CD4-positive, alpha-beta T cell treated with Interleukin-17A for 4 hours (primary cell): ENCODE measurements at places on chromosomes 2 and 18.

GRCh38 chr2:161113693-161114575, 46.3 kb upstream of the TANK start:
- no peak for DNase-seq

DNA sequence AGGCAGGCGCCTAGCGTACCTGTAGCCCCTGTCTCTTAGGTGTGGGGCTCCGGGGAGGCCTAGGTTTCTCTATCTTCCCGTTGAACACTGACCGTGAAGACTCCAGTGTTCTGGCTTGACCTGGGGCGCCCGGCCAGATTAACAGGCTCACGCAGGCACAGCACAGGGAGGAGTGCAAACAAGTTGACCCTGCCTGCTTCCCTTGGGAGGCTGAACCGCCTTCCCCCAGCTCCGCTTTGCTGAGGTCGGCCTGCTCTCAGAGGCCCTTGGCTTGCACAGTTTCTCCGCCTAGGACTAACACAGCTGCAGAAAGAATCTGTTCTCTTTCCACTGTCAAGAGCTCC, 567 bp downstream of the PCYOX1 start:
- peak; percentile 15 for DNase-seq

GRCh38 chr2:179850188-179850587, 11.2 kb downstream of the ZNF385B start:
- DNase-seq = no peak

- no peak for DNase-seq
These were observed 223.2 kb downstream of the ALK start for GRCh38 chr2:29698216-29698615.

DNA sequence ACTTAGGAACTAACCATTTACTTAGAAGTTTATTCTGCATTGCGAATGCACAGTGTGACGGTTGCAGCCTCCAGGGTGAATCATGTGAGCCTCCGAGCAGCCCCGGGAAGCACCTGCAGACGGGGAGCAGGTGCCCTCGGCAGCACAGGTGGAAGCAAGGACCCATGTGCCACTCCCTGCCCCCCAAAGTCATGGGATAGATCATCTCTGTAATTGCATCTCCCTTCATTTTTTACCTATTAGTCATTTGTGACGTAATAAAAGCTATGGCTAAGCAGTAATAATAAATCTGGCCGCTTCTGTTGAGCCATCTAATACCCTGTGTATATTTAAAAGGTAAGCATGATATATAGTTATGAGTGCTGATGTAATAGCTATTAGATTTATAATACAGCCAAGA, 97.2 kb downstream of the PTGR3 start:
- DNase-seq = no peak

DNA sequence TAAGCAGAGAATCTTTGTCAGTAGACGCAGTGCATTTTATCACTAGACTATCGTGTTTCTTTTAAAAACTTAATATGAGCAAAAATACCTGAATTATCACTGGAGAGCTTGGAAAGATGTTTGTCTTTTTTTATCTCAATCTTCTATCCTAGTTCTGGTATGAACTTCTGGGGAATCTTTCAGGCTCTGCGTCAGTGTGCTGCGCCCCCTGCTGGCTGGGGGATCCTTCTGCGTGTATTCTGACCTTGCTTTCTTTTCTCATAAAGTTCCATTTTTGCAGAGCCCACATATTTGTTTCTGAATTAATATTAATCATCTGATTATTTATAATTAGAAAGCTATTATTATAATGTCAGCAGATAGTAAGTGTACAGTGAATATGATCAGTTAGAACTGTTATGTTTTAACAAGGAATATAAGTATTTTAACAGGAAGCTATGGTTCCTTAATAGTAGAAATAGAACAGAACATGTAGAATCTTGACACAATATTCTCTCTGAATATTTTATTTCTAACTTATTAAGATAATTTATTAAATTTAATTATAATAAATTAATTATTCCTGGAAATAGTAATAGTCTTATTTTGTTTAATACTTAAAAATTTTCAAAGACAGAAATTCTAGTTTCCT, 945.0 kb upstream of the CRIM1 start:
- DNase-seq = peak; percentile 41

DNA sequence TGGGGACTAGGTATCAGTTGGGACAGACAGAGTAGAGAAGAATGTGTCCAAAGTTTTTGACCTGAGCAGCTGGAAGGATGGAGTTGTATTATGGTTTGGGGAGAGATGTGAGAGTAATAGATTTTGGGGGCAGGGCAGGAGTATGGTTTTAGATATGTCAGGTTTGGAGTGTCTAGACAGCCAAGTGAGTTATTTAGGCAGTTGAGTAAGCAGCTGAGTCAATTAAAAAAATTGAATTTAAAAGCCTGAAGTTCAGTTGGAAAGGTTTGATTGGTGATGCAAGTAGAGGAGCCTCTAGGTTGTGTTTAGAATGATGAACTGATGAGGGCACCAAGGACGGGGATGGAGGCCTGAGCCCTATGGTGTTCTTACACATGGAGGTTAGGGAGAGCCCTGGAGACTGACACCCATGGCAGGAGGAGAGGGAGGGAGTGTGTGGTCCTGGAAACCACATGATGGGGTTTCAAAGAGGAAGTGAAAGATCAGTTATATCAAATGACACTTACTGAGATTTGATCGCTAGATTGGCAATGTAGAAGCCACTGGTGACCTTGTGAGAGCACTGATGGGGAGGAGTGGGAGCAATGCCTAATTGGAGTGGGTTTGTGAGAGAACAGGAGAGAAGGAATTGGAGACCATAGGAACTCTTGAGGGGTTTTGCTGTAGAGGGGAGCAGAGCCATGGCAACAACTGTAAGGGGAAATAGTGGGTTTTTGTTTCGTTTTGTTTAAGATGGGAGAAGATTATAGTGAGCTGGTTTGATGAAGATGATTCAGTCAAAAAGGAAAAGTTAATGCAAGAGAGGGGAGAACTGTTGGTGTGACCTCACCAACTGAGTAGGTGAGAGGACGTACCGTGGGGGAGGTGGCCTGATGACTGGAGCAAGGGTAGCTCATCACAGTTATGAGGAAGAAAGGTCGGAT, 10.3 kb downstream of the ITGA6 start:
- peak; percentile 67 for DNase-seq

DNA sequence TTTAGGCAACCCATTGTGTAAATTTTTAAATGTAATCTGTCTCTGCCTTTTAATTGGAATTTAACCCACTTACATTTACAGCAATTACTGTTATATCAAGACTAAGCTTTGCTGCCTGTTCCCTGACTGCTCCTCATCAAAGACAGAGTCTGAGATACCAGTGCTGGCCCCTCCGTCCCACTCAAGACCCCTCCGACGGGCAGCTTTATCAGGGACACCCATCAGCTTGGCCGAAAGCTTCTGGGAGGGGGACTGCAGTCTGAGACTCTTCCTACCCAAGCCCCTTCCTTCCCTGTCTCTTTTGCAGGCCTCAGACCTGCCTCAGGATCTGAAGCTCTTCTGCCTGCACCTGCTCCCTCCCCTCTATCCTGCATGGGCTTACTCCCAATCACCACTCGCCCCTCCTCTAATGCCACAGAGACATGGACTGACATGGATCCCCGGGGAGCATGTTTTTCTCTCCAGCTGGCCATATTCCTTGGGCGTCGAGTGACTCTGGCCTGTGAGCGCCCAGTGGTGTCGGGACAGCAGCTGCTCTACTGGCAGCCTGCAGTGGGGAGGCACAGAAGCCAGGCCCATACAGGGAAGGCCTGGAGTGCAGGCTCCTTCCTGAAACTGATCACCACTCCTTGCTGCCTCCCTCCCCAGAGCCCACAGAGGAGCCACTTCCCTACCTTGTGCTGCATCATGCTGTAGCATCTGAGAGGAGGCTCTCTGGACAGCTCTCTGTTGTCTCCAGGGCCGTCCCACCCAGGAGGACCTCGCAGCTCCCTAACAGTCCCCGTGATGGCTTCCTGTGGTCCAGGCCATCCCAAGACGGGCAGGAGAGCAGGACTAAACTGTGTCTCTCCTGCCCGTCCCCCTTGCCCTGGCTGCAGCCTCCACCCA, 3.7 kb upstream of the KIF1A start:
- DNase-seq = no peak

DNA sequence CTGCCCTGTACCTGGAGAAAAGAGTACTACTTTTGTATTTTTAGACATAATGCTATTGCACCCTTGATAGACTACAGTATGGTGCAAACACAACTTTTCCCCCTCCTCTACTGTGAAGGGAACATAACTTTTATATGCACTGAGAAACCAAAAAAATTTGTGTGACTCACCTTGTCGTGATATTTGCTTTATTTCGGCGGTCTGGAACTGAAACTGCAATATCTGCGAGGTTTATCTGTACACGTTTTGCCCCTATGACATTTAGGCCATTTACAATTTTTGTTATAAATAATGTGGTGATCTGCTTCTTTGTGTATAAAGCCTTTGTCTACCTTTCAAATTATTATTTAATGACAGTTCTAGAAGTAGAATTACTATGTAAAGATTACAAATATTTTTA, 34.4 kb upstream of the AAK1 start:
- DNase-seq = no peak

- no peak for DNase-seq
These were observed 86.4 kb upstream of the RMDN2 start for GRCh38 chr2:37838541-37839167.

DNA sequence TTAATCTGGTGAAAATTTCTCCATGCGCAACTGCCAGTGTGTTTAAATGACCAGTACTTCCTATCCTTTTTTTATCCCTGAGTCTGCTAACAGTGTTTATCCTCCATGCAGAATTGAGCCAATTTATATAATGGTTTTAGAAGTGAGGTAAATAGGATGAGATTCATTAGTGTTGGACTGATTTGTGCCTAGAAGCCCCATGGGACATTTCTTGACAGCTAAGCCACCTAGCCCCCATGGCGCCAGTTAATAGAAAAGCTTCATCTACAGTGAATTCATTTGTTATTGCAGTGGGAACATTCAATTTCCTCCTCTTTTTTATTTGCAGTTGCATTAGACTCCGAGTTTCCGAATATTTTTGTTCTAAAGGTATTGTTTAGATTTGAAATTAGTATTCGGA, 175.6 kb downstream of the ARL6IP6 start:
- no peak for DNase-seq

DNA sequence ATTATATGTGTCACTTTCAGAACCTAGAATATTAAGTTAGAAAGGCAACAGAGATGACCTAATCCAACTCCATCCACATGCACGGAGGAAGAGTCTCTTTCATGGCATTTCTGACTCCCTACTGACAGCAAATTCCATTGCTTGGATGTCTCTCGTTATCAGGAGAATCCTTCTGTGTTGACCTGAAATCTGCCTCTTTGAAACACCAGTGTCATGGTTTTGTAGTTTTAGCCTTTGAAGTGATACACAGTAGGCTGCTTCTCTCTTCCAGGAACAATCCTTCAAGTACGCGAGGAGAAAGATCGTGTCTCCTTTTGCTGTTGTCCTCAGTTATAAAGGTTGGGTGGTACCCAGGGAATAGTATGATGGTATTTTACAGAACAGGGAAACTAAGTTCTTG, 201.9 kb upstream of the RASGRP3 start:
- no peak for DNase-seq

DNA sequence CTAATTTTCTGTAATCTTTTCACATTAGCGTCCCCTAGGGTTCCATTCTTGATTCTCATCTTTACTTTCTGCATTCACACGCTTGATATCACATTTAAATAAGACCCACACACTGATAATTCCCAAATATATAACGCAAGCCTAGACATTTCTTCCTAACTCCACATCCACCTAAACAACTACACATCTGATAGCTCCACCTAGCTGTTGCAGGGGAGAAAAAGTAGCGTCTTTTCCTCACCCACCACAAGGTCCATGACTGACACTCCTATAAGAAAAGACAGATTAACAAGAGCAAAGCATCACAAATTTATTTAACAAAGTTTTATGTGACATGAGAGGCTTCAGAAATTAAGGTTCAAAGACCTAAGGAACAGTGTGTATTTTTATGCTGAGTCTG, 862.2 kb upstream of the DDX18 start:
- DNase-seq = no peak

GRCh38 chr2:127406454-127406853, 11.8 kb upstream of the PROC start:
- DNase-seq = no peak

GRCh38 chr2:45918463-45919159, 267.1 kb downstream of the PRKCE start:
- no peak for DNase-seq

- no peak for DNase-seq
These were observed 10.9 kb downstream of the GNLY start for GRCh38 chr2:85704800-85705679.

DNA sequence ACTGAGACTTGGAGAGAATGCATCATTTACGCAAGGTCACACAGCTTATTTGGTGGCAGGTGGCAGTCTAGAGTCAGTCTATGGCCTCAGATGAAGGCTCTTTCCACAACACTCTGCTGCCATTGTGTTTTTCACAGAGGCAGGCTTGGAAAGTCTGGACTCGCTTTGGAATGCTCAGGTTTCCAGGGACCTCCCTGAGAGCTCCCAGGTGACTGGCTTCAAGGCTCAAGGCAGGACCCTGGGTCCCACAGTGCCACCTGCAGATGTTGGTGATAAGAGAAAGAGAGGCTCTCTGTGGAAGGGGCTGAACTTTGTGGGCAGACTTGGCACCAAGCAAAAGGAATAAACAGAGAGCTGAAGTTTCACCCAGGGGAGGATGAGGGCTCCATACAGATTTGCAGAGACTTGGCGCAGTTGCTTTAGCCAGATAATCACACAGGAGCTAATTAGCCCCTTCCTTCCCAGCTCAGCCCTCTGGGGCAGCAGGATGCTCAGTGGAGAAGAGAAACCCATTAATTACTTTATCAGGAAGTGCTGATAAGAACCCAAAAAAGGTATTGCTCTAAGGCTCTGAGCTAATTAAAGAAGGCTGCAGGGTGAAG, 103.5 kb downstream of the LBH start:
- DNase-seq = peak; percentile 49

GRCh38 chr2:72901426-72901825, 14.2 kb downstream of the SPR start:
- no peak for DNase-seq

GRCh38 chr2:79717364-79718007, 204.6 kb downstream of the CTNNA2 start:
- DNase-seq = no peak

DNA sequence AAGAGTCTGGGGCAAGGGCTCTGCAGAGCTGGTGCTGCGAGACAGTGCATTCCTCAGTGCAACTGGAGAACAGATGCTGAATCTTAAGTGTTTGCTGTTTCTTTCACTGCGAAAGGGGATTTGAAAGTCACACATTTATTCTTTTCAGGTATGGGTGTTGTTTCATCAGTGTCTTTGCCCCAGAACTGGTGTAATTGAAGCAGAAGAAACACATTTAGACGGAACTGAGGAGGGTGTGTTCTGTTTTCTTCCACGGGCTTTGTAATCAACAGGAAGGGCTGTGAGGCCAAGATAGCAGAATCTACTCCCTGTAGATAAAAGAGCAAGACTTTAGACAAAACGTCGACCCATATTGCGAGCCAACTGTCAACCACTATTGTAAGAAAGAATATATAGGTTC, 151.9 kb downstream of the EPHA4 start:
- peak; percentile 25 for DNase-seq

GRCh38 chr2:241855888-241856422, 2.7 kb downstream of the PDCD1 start:
- no peak for DNase-seq

- peak; percentile 72 for DNase-seq
These were observed 2.5 kb upstream of the CNDP2 start for GRCh38 chr18:74493689-74494088.

- no peak for DNase-seq
These were observed 39.4 kb downstream of the BMP10 start for GRCh38 chr2:68831686-68832232.

GRCh38 chr2:223101340-223102039, 49.5 kb downstream of the KCNE4 start:
- DNase-seq = no peak
